Stimulated activated effector memory CD8-positive, alpha-beta T cell treated with anti-CD3 and anti-CD28 coated beads, Interleukin-12 subunit alpha, Interleukin-12 subunit beta, amount 100 ng/mL, for 72 hours (primary cell): ENCODE measurements at places on chromosomes 4 and X.

GRCh38 chrX:20265726-20266681 lies 705 bp downstream of the RPS6KA3 start:
- peak; percentile 71 for DNase-seq

DNA sequence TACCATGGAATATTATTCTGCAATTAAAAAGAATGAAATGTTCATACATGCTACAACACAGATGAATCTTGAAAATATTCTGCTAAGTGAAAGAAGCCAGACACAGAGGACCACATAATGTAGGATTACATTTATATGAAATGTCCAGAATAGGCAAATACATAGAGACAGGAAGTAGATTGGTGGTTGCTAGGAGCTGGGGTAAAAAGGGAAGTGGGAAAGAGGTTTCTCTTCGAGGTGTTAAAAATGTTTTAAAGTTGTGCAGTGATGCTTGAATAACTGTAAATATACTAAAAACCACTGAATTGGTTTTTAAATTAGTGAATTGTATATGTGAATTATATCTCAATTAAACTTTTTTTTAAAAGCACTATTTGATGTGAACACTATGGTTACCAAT lies 3.6 kb upstream of the NXT2 start:
- DNase-seq = no peak

DNA sequence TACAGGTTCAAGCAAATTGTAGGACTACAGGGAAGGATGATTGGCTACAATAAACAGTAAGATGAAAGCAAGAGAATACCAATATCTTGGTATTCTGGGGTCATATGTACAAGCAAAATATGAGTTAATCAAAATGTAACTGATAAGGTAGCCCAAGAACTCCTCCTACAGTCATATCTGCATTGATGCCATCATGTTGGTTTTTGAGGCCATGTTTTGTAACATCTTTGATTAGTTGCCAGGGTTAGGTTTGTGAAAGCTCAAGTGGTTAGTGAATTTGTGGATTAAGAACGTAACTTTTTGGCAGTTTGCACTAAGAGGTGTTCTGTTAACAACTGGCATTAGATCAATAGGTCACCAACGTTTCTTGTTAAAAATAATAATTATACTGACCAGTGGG lies 59.6 kb downstream of the USP9X start:
- DNase-seq = no peak

GRCh38 chr4:67565284-67565683 lies 6.8 kb downstream of the STAP1 start:
- no peak for DNase-seq

- no peak for DNase-seq
Observed at GRCh38 chr4:16048619-16049419, 35.0 kb downstream of the PROM1 start.

GRCh38 chr4:94534401-94535312 lies 82.9 kb downstream of the PDLIM5 start:
- DNase-seq = no peak
